Right ventricle myocardium superior (tissue), 1 donor: ENCODE measurements at places on chromosomes 1 and 21.

GRCh38 chr1:59669752-59670312 is 144.9 kb upstream of the HOOK1 start:
- DNase-seq = peak; percentile 71

GRCh38 chr1:975896-976683 is 5.8 kb downstream of the PERM1 start:
- DNase-seq = peak; percentile 67

GRCh38 chr21:14613486-14614224 is 67.5 kb upstream of the SAMSN1 start:
- DNase-seq = no peak

DNA sequence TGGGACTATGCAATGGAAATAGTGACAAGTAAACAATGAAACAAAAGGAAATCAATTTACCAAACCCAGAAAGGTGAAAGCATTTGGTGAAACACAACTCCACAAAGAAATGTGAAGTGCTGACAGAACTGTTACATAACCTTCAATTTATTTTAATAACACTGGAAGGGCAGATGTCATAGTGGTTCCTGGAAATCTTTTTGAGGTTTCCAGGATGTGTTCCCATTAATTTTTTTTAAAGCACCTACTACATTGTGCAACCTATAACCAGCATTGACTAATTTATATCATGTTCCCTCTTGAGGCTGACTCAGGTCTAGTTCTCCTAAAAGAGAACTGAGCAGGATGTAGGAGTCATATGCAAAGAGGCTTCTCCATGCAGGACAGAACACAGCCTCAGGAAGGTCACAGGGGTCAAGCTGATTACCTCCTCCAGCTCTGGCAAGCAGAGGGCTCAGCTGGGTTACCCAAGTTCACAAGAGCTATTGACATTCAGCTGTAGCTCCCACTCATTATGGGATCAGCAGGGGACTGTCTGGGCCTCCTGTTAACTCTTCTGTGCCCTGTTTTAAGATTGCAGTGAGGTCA is 157.1 kb upstream of the NRIP1 start:
- DNase-seq = no peak

- DNase-seq = peak; percentile 91
Observed at GRCh38 chr21:37072274-37072987, 440 bp downstream of the PIGP start.

- DNase-seq = no peak
Observed at GRCh38 chr1:55399346-55399745, 184.2 kb upstream of the USP24 start.

DNA sequence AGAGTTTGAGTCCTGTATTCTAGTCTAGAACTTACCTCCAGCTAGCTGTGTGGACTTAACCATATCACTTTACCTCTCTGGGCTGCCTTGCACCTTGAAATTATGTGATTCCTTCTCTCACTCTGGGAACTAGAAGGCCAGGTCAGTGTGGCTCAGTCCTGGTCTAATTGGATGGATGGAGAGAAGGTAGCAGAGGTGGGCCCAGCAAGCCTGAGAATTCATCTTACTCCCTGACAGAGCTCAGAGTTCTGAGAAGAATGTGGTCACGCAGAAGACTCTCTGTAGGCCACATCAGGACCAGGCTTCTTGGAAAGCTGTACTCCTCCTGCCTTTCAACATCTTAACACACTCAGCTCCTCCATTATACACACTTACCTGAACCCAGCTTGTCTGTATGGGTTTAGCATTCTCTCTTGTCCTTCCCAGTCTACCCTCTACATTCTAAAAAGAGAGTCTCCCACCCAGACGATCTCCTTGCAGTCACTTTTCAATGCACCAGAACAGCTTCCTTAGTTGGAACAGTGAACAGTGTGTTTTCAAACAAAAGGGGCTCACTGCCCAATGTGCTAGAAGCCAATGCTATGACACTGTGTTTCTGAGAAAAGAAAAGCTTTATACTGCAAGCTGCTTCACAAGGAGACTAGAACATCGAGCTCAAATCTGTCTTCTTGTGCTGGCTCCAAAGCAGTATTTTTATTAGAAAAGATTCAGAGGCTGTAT is 60.5 kb downstream of the CAPN9 start:
- DNase-seq = no peak

GRCh38 chr1:115088115-115088778 is 1.1 kb downstream of the TSPAN2 start:
- DNase-seq = no peak

- no peak for DNase-seq
Observed at GRCh38 chr1:154208677-154209388, 2.7 kb upstream of the CFAP141 start.

DNA sequence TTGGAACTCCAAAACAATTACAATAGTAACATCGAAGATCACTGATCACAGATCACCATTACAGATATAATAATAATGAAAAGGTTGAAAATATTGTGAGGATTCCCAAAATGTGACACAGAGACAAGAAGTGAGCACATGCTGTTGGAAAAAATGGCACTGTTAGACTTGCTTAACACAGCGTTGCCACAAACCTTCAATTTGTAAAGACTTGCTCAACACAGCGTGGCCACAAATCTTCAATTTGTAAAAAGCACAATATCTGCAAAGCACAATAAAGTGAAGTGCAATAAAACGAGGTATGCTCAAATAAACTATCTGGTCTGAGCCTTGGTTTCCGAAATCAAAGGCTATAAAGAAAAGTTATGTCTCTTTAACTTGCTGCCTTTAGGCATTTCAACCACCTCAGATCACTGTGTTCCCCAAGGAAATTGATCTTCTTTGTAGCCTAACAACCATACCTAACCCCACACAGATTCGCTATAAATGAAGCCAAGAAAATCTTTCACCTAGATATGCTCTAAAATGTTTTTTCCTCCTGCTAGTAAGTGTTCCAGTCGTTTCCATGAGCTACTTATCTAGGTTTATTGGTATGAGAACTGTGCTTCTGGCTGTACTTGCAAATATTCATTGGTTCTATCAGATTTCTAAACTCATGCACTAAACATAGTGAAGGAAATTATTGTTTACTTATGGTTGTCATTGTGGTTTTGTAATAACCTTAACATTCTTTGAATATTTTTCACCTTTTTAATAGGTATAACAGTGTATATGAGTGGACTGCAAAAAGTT is 13.1 kb upstream of the LPGAT1 start:
- DNase-seq = no peak

GRCh38 chr1:245700631-245701030 is 545.8 kb downstream of the KIF26B start:
- DNase-seq = no peak

- DNase-seq = no peak
Observed at GRCh38 chr1:231799363-231799986, 172.9 kb downstream of the DISC1 start.
